ENCODE measurements at places on chromosomes 13 and 19. TPM values are rescaled to one million over a fixed set of nuclear protein-coding genes. Genes with fewer than 3 reads are reported as not detected.

The ZFP36 gene
- total RNA-seq, result 320 TPM

DNA sequence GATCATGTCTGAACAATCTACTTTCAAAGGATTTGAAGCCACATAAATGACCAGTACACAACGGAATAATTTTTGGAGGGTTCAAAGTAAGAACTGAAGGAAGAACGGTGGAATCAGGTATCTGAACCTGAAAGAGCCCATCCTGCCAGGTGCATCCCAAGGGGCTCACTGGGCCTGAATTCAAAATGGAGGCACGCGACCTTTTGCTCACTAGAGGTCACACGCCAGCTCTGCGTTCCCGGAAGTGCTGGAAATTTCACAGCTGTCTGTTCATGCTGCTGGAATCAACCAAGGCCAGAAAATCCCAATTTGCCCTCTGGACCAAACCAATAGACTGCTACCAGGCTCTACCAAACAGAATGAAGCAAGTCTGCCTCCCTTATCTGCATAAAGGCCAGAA, 4.2 kb upstream of the RASA3 start:
- DNase-seq, result peak; percentile 40

The SHD gene
- not detected for total RNA-seq

GRCh38 chr19:21508198-21508597, 2.8 kb downstream of the ZNF429 start:
- DNase-seq, result no peak

The LIN7B gene
- total RNA-seq, result 28.8 TPM

DNA sequence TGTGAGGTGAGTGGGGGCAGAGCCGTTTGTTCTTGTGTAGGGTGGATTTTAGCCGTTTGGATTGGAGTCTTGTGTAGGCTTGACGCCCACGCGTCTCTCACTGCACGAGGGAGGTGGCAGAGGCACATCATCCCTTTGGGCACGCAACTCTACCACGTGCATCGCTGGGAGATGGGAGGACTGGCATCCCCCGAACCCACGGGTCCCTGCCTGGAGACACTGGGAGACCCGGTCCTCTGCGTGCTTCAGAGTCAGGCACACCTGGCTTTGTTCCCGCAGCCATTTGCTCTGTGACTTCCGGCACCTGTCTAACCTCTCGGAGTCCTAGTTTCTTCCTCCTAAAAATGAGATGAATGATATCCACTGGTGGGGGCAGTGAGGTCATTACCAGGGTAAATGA, 6.4 kb downstream of the ARHGEF7 start:
- DNase-seq, result no peak

The GIPR gene
- total RNA-seq, result not detected

GRCh38 chr13:35716186-35716585, 239.7 kb upstream of the MAB21L1 start:
- DNase-seq, result peak; percentile 60

DNA sequence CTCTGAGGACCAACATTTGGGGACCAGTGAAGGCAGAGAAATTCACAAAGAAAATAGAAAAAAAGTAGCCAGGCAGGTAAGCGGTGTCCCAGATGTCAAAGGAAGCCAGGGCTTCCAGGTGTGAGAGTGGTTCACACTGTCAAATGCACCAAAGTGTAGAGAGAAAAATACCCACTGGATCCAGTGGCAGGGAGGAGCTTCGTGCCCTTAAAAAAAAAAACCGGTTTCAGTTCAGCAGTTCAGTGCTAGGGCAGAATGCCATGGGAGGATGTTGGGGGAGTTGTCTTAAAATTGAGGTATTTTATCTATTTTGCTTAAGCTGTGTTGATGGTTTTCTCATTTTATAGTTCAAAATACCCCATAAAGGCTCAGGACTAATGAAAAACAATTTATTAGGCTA, 47.8 kb upstream of the C1QTNF9 start:
- DNase-seq, result no peak

The LGALS14 gene
- total RNA-seq, result not detected

GRCh38 chr19:33486936-33487811, 34.4 kb downstream of the PEPD start:
- peak; percentile 56 for DNase-seq

- no peak for DNase-seq
Measured at GRCh38 chr13:24225930-24226329, 65.4 kb downstream of the SPATA13 start.

The TTYH1 gene
- total RNA-seq, result 2.5 TPM

DNA sequence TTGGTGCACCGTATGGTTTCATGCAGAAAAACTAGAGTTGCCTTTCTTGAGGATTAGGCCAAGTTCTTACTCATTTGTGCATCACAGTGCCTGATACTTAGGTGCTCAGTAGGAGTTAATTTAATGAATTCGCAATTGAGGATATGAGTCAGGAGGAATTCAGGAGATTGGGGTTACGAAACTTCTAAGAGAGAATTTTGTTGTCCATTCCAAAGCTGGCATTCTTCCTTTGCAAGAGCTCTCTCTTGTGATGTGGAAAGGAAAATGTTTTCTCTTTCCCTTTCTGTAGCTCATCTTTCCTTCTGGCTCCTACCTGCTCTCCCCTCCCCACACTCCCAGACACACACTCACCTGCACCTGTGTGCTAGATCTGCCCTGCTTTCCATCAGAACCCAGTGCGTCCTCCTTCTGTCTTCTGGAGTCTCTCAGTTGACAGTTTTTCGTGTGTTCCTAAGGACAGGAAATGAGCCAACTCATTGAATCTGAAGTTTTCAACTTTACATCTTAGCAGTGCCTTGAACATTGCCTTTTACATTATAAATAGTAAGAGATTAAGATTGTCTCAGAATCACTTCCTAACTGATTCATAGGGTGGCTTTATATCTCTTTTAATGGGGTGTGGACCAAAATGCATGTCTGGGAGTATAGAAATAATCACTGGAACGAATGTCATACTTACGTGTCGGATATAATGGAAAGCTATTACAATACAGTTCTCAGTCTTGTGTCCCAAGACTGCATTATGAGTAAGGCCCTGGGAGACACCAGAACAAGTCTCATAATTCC, 19.7 kb upstream of the ERCC5 start:
- no peak for DNase-seq

The CABP5 gene
- total RNA-seq, result not detected

The CNN1 gene
- 3,058 TPM for total RNA-seq

The OLFM2 gene
- 19.4 TPM for total RNA-seq

The KLC3 gene
- total RNA-seq, result not detected

- no peak for DNase-seq
Measured at GRCh38 chr13:26326562-26326961, 72.6 kb downstream of the CDK8 start.

The COL5A3 gene
- 7.3 TPM for total RNA-seq

The SLC27A5 gene
- total RNA-seq, result 13.5 TPM

The TMEM190 gene
- not detected for total RNA-seq

DNA sequence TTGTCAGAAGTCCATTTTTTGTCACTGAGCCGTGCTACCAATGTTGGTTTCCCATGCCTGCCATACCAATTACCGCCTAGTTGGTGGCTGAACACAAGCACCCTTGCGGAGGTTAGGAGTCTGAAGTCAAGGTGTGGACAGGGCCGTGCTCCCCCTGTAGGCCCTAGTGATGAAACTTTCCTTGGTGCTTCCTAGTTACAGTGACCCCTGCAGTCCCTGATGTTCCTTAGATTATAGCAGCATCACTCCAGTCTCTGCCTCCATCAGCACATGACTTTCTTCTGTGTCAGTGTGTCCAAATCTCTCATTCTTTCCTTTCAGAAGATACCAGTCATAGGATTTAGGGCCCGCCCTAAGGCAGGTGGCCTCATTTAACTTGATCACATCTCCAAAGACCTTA, 99.0 kb downstream of the MYO16 start:
- no peak for DNase-seq

GRCh38 chr19:55253842-55254624, 4.8 kb downstream of the PPP6R1 start:
- DNase-seq, result no peak

DNA sequence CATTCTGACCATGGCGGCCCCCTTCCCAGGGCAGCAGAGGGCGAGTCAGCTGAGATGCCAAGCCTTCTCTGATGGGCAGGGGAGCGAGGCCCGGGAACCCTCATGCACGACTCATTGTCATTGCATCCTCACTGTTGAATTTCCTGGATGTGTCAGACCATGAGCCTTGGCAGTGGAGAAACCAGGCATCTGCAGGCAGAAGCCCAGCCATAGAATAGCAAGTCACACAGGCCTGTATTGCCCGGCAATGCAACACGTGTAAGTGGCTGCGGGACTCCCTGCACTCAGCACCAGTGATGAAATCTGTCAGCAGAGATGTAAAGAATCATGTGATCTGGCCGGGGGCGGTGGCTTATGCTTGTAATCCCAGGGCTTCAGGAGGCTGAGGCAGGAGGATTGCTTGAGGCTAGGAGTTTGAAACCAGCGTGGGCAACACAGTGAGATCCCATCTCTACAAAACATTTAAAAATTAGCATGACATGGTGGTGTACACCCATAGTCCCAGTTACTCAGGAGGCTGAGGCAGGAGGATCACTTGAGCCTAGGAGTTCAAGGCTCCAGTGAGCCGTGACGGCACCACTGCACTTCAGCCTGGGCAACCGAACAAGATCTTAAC, 199.7 kb downstream of the KATNAL1 start:
- DNase-seq, result no peak

GRCh38 chr13:24167666-24168391, 7.3 kb downstream of the SPATA13 start:
- no peak for DNase-seq

- DNase-seq, result no peak
Measured at GRCh38 chr13:72556945-72557344, 170.5 kb downstream of the MZT1 start.

DNA sequence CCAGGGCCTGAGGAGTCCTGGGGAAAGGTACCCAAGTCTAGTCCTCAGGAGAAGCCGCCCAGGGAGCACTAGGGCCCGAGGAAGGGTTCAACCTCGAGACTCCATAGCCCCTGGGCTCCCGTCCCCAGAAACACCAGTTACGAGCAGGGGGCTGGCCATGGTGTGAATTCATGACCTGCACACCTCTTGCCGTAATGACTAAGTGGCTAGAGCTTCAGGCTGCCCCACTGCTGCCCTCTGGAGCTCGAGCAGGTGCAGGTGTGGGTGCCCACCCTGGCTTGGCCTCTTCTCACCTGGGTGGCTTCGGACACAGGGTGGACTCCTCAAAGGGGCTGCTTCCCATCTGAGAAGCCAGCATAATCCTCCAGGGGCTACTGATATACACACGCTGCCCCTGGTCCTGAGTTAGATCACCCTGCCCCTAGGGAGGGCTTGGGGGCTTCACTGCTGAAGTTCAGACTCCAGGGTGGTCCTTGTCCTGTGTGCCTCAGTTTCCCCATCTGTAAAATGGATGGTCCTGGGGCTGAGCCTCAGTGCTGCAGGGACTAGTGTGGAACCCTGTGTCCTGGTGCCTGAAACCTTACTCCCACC, 13.6 kb downstream of the SPC24 start:
- DNase-seq, result no peak

- no peak for DNase-seq
Measured at GRCh38 chr19:31350693-31351055, 1.4 kb upstream of the TSHZ3 start.

The ZNF534 gene
- not detected for total RNA-seq

DNA sequence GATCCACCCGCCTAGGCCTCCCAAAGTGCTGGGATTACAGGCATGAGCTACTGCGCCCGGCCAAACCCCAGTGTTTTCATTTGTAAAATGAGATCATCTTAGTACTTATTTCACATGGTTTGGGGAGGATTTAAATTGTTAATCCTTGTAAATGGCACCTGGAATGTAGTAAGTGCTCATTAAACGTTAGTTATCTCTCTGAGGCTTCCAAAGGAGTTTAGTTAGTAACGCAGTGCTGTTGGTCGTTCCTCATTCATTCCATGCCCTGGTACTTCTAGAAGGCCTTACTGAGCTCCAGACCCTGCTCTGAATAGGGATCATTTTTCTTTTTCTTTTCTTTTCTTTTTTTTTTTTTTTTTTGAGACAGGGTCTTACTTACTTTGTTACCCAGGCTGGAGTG, 5.2 kb downstream of the CPT1C start:
- DNase-seq, result no peak

DNA sequence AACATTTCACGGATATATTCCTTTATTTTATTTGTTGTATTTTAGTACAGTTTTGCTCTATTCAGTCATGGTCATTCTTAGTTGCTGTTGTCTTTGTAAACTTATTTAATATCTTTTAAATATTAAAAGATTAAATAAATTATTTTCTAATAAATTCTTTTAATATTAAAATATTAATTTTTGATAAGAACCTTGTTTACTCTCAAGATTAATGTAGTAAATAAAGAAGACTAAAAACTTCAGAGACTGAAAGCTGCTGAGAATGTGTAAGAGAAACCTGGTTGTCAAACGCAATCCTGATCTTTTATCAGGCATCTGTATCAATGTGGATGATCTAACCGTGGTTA, 34.4 kb upstream of the SACS start:
- no peak for DNase-seq
